NCI-H774 (cell line): ENCODE measurements at places on chromosomes 1 and 21.

DNA sequence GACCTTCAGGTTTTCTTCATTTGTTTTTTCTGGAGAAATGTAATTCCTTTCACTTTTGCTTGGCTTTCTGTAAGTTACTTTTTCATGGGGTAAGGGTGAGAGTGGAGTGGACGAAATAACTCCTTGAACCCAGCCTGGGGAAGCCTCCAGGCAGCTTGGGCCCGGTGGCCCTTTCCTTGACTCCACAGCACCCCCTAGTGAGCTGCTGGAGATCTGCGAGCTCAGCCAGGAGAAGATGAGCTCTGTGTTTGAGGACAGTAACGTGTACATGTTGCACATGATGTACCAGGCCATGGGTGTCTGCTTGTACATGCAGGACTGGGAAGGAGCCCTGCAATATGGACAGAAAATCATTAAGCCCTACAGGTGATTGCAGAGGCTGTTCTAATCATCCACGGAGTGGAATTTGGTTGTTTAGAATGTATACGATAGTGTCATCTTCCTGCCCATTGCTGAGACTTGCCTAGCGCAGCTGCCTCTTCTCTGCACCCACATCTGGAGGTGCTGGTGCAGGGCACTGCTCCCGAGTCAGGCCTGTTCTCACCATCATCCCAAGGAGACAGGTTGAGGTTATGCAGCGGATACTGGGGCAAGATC, 51.0 kb downstream of the SMYD2 start:
- DNase-seq, result peak; percentile 12

- DNase-seq, result no peak
These were observed 50.8 kb downstream of the PAX7 start for GRCh38 chr1:18681423-18681835.

DNA sequence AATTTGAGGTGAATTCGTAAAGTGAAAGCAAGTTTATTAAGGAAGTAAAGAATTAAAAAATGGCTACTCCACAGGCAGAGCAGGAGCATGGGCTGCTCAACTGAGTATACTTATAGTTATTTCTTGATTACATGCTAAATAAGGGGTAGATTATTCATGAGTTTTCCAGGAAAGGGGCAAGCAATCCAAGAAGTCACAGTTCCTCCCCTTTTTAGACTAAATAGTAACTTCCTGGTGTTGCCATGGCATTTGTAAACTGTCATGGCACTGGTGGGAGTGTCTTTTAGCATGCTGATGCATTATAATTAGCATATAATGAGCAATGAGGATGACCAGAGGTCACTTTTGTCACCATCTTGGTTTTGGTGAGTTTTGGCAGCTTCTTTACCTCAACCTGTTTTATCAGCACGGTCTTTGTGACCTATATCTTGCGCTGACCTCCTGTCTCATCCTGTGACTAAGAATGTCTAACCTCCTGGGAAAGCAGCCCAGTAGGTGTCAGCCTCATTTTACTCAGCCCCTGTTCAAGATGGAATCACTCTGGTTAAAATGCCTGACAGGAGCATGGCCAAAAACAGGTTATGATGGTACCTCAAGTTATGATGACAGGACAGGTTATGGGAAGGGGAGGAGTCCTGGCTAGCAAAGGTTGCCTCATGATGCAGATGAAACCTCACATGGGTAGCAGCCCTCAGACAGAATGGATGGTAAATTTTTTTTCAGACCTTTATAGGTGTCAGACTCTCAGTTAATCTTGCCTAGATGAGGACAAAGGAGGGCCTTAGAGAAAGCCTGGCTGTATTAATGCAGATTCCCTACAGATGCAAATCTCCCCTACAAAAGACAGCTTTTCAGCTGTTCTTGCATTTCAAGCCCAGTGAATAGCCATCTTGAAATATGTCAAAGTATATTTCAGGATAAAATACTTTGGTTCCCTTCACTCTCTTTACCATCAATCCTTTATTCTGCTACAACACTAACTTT, 49.7 kb downstream of the SIPA1L2 start:
- no peak for DNase-seq

DNA sequence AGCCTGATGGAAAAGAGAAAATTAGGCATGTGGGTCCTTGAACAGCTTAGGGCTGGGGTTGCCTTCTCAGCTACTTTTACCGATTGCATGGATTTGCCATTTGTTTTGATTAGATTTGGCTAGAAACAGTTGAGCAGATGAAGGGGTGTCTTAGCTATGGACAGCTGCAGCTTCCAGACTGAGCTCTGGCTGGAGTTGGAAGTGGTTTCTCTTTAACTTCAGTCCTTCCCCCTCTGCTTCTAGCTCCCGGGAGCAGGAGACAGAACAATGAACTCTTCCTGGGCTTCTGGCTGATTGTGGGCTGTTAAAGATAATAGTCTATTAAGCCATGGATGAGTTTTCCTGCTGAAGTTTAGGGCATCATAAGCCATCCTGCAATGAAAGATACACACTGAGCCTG, 50.7 kb downstream of the UBE2T start:
- DNase-seq, result no peak

DNA sequence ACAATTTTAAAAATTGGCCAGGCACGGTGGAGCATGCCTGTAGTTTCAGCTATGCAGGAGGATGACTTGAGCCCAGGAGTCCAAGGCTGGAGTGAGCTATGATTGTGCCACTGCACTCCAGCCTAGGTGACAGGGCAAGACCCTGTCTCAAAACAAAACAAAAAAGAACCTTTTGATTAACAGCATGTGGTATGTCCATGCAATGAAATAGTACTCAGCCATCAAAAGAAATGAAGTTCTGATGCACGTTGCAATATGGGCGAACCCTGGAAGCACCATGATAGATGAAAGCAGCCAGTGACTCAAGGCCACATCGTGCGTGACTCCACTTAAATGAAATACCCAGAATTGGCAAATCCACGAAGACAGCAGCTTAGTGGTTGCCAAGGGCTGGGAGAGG, 47.5 kb downstream of the FBXO2 start:
- DNase-seq, result no peak

- DNase-seq, result no peak
These were observed 1.1 kb downstream of the C4BPB start for GRCh38 chr1:207089627-207090355.

DNA sequence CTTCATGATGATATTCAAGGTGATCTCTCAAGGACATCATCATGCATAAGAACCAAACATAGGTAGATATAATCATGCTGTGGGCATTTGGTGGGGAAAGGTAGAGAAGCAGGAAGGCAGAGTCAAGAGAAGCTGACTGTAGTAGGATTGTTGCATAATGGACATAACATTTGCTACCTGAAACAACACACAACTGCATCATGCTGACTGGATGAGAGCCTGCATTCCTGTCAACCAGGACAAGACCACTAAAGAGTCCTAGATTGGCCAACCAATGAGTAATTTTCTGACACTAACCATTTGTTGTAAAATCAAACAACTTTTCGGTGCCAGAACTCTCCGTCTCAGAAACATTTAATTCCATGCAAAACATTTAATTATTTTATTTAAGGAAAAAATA, 377.2 kb downstream of the PLPP3 start:
- no peak for DNase-seq

DNA sequence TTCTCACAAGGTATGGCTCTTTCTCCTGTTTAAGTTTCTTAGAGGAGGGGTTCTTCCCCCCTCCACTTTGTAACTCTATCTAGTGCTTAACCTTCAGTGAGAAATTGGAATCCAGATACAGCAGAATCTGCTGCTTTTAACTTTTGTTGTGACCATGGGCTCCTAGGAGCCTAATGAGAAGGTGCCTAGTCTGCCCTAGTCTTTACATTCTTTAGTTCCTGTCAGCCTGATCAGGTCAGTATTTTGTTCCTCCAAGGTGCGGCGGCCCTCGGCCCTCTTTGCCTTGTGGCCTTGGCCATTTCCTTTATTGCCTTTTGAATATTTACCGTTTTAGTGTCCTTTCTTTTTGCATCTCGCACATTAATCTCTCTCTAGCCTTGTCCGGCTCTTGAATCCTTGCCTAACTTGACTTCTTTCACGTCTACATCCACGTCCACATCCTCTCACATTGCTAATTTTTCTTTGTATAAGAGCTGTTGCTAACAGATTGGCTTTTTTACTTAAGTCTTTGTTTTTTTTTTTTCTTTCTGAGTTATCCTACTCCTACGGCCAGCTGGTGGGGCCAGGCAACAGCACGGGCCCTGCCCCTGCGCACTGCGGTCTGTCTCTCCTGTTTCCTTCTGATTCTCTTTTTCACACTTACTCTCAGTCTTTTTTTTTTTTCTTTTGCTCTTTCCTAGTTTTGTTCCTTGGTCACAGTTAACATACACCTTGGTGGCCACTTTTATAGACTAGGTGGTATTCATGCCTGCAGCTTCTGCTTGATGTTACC, 49.0 kb downstream of the SFPQ start:
- no peak for DNase-seq

DNA sequence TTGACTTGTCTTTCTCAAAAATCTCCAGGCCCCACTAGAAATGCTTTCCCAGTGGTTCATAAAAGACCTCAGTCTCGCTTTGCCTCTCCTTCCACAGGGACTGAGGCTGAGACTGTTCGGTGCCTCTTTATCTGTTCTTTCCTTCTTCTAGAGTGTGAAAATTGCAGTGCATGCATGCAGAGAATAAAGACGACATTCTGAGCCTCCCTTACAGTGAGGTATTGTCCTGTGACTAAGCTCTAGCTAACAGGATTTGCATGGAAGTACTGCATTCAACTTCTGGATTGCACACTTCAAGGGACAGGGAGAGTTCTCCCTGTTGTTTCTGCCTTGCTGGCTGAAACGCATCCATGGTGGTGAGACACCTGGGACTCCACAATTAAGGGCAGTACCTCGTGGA, 69.1 kb downstream of the COLGALT2 start:
- DNase-seq, result no peak

DNA sequence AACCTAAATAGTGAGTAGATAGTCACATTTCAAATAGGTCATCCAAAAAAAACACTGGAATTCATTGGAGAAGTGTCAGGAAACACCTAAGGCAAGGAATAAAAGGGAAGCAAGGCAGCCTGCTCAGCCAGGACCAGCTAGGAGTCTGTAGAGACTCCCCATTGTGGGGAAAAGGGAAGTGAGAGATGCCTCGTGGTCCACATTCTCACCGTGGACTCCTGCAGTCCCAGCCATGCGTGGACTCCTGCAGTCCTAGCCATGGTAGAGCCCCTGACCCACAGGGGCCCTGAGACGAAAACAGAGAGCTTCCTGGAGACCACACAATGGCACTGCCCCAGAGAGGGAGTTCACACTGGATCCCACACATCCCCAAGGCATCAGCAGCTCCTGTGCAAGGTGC, 97.5 kb downstream of the LRIG2 start:
- no peak for DNase-seq

DNA sequence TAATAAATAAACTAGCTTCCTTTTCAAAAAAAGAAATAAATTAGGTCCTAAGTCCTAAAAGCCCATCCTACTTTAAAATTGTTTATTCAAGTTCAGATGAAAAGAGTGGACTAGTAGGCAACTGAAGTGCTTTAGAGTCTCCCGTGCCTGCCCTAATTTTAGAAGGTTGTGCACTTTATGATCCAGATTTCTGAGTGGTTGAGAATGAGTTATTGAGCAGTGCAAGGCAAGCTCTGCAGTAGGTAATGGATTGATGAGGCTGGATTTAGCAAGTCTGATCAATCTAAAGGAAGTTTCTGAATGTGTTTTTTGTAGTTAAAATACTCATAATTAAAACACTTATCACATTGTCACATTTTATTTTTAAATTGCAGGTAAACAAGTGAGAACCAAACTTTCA, 13.0 kb downstream of the GGPS1 start:
- DNase-seq, result no peak

- no peak for DNase-seq
These were observed 7.5 kb downstream of the KAZN start for GRCh38 chr1:14605945-14606344.

GRCh38 chr21:36260030-36260787, 59.8 kb upstream of the MORC3 start:
- DNase-seq, result peak; percentile 30

GRCh38 chr1:106458866-106459265, 597.6 kb upstream of the PRMT6 start:
- DNase-seq, result no peak

GRCh38 chr1:59063501-59063900, 233.4 kb upstream of the FGGY start:
- no peak for DNase-seq
